HFFc6 (cell line): ENCODE measurements at places on chromosomes 1 and 21. TPM values are rescaled to one million over a fixed set of nuclear protein-coding genes. Genes with fewer than 3 reads are reported as not detected.
A peak's percentile ranks its signal among the peaks of the same experiment; 100 is the strongest.

NGF gene
- total RNA-seq: 46.3 to 52.7 TPM (median 48.2 TPM) in 3 replicates

- H3K4me3 ChIP-seq: peak overlapping the region; percentile 89
- peaks cover 24% of the 10 kb centered on the region for H3K4me1 ChIP-seq
- H3K27me3 ChIP-seq: peaks cover 1% of the 10 kb centered on the region; the same call in 1 of the 2 replicates
Observed at GRCh38 chr1:201982082-201982622, 296 bp upstream of the RNPEP start.

KIAA1614 gene
- total RNA-seq: 2.3 to 4.3 TPM (median 3.1 TPM) in 3 replicates

CLCA1 gene
- not detected in 3 replicates for total RNA-seq

C1orf53 gene
- total RNA-seq: 18.6 to 22.3 TPM (median 20.8 TPM) in 3 replicates

GRCh38 chr1:55938376-55938850 is 641.0 kb downstream of the PLPP3 start:
- no peak for DNase-seq
- H3K4me1 ChIP-seq: no peaks in the 10 kb centered on the region
- no peak overlapping the region for H3K4me3 ChIP-seq
- H3K27me3 ChIP-seq: peaks cover 1% of the 10 kb centered on the region; the same call in 1 of the 2 replicates

DDR2 gene
- 154 and 183 TPM in 2 replicates for total RNA-seq

DNA sequence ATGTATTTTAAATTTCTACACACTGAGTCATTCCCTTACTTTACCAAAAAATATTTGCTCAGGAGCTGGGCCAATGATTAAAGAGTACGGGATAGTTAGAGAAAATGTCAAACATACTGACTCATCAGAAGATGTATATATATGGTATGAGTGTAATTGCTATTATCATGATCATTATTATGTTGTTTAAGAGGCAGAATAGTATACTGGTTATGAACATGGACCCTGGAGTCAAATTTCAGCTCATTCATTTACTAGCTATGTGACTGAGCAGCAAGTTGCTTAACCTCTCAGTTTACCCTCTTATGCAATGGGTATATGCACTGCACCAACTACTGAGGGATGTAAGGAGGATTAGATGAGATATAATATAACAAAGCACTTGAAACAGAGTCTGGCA is 41.2 kb upstream of the USH2A start:
- no peaks in the 10 kb centered on the region for H3K27me3 ChIP-seq
- peak; percentile 95 for DNase-seq
- H3K27ac ChIP-seq: peak overlapping the region; percentile 51; the same call in 1 of the 2 replicates
- H3K4me3 ChIP-seq: no peak overlapping the region
- H3K4me1 ChIP-seq: peaks cover 61% of the 10 kb centered on the region
- H3K36me3 ChIP-seq: no peaks in the 10 kb centered on the region

DNA sequence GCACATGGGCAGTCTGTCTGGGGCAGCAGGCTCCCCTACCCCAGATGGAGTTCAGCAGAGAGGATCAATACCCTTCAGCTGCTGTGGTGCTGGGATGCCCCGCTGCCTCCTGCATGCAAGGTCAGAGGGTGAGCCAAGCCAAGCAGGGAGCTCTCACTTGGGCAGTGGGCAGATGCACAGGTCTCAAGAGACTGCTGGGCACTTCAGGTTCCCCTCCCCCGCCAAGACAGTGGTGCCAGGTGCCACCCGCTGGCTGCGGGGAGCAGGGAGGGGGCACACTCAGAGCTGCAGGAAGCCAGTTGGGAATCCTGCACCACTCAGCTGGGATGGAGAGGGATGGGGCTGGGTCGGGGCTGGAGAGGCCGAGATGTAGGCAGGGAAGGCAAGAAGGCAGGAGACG is 15.8 kb upstream of the EVA1B start:
- peaks cover 14% of the 10 kb centered on the region for H3K4me1 ChIP-seq
- H3K27me3 ChIP-seq: no peaks in the 10 kb centered on the region; the same call in none of the 2 replicates
- DNase-seq: no peak
- peaks cover 4% of the 10 kb centered on the region; the same call in 1 of the 2 replicates for H3K36me3 ChIP-seq

DNA sequence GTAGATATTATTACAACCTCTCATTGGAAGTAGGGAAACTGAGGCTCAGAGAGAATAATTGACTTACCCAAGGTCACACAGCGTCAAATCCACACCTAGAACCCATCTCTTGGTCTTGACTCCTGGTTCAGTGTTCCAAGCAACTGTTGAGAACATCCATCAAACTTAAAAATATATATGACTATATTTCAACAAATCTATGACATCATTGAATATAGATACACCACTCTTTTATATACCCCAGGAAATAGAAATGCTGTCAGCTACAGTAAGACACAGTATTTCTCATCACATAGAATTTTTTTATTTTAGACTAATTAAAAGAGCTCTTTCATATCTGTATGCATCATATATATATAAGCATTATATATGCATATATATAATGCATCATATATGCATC is 56.9 kb downstream of the RUNX3 start:
- DNase-seq: no peak
- H3K4me3 ChIP-seq: no peak overlapping the region
- H3K4me1 ChIP-seq: peaks cover 14% of the 10 kb centered on the region
- no peak overlapping the region for H3K27ac ChIP-seq

NCAM2 gene
- 2.8 to 9.9 TPM (median 3.7 TPM) in 3 replicates for total RNA-seq

ST6GALNAC5 gene
- 1.3 TPM in 1 of 3 replicates, not detected in the others for total RNA-seq

DNA sequence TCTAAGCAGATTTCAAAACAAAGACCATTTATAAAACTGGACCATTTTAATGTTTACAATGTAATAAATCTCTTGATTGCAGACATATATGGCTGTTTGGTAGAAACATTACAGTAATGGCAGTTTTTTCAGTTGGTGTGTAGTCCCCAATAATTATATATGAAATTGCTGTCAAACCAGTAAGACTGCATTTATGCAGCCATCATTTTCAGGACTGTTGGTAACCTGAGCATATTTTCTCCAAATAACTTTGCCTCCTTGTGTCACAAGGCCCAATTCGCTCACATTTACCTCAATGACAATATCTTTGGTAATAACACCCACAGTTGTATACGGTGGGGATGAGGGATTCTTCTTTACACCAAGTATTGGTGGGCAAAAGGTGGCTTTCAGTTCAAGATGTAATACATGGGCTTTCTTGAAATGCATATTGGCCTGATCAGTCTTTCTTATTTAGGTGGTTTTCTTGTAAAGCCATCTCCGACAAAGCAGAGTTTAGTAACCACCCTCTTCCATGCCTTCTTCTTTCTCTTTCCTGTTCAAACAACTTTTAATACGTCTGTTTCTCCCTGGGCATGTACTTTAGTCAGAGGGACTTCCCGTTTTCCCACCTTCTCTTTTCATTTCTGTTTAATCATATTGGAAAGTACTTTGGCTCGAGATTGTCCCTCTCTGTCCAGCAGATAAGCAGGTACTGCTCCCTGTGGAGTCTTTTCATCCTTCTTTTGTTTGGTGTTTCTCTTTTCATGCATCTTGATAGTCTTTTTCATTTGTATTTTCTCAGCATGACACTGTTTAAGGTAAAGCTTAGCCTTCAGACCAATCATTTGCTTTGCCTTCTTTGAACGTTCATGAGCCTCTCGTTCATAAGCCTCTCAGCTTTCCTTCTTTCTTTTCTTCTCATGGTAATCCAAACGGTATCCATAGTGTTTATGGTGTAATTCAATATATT is 30.4 kb downstream of the ATP2B4 start:
- H3K36me3 ChIP-seq: peaks cover 39% of the 10 kb centered on the region
- peaks cover 49% of the 10 kb centered on the region for H3K4me1 ChIP-seq
- no peak for DNase-seq
- peak overlapping the region; percentile 14; the same call in 1 of the 2 replicates for H3K27ac ChIP-seq

DNA sequence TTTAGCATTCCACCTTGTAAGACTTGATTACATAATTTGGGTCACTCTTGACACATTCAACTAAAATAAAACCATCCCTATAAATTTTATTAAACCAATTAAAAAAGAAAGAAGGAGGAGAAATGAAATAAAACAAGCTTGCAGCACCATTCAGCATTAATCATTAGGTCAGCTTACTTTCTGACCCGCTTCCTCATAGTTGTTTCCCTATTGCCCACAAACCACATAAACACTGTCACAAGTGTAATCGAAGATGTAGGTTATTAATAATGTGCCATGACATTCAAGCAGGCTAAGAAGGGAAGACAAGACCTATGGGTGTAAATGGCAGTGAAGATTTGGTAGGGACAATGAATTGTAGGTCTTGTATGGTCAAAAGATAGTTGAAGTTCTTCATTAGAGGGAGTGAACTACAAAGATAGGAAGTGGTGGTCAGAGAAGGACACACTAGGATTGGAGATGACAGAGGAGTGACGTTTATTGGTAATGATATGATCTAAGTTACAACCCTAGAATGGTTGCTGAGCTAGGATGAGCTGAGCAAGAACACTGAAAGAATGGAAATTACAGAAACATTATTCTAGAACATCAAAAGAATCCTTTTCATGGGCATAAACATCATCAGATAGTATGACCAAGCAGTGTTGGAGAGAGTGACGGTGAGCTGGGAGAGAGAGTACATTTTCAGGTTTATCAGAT is 231.5 kb downstream of the KCNT2 start:
- H3K36me3 ChIP-seq: no peaks in the 10 kb centered on the region
- H3K27ac ChIP-seq: no peak overlapping the region
- DNase-seq: no peak
- H3K4me1 ChIP-seq: no peaks in the 10 kb centered on the region

SH2D5 gene
- total RNA-seq: 11.3 to 15.9 TPM (median 14.2 TPM) in 3 replicates

ETV3L gene
- total RNA-seq: not detected in 2 replicates

DNA sequence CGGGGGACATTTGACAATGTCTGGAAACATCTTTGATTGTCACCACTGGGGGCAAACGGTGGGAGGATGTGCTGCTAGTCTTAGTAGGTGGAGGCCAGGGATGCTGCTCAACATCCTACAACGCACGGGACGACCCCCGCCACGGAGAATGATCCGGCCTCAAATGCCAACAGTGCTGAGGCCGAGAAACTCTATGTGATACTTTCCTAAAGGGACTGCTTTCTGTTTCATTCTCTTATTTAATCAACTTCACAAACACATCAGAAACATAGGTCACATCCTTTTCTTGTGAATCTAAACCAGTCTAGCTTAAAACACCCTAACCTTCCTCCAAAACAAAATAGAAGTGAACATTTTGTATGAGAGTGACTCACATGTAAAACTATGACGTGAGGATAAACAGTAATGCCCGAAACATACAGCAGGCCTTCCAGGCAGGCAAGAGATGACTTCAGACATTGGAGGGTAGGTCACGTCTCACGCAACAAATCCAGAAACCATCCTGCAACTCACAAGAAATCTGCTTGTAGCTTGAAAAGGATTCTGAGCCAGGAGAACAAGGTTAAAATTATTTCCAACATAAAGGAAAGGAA is 37.2 kb upstream of the ETS2 start:
- peaks cover 6% of the 10 kb centered on the region for H3K27me3 ChIP-seq
- peak overlapping the region; percentile 98 for H3K27ac ChIP-seq
- peaks cover 62% of the 10 kb centered on the region for H3K4me1 ChIP-seq
- peaks cover 19% of the 10 kb centered on the region for H3K36me3 ChIP-seq
- DNase-seq: peak; percentile 94

GRCh38 chr1:9850442-9851162 is 26.8 kb upstream of the CLSTN1 start:
- peaks cover 13% of the 10 kb centered on the region for H3K36me3 ChIP-seq
- peaks cover 1% of the 10 kb centered on the region; the same call in 1 of the 2 replicates for H3K27me3 ChIP-seq
- H3K4me1 ChIP-seq: peaks cover 5% of the 10 kb centered on the region; the same call in 1 of the 2 replicates

- DNase-seq: no peak
- no peaks in the 10 kb centered on the region for H3K27me3 ChIP-seq
- H3K4me1 ChIP-seq: no peaks in the 10 kb centered on the region
- no peaks in the 10 kb centered on the region for H3K36me3 ChIP-seq
- no peak overlapping the region for H3K4me3 ChIP-seq
- H3K27ac ChIP-seq: no peak overlapping the region
Observed at GRCh38 chr1:176745945-176746344, 283.0 kb downstream of the PAPPA2 start.

- peaks cover 8% of the 10 kb centered on the region; the same call in 1 of the 2 replicates for H3K27me3 ChIP-seq
- peaks cover 9% of the 10 kb centered on the region for H3K36me3 ChIP-seq
- DNase-seq: no peak
- H3K27ac ChIP-seq: no peak overlapping the region
- peaks cover 15% of the 10 kb centered on the region for H3K4me1 ChIP-seq
Observed at GRCh38 chr1:22123071-22123390, 19.9 kb downstream of the WNT4 start.

DNA sequence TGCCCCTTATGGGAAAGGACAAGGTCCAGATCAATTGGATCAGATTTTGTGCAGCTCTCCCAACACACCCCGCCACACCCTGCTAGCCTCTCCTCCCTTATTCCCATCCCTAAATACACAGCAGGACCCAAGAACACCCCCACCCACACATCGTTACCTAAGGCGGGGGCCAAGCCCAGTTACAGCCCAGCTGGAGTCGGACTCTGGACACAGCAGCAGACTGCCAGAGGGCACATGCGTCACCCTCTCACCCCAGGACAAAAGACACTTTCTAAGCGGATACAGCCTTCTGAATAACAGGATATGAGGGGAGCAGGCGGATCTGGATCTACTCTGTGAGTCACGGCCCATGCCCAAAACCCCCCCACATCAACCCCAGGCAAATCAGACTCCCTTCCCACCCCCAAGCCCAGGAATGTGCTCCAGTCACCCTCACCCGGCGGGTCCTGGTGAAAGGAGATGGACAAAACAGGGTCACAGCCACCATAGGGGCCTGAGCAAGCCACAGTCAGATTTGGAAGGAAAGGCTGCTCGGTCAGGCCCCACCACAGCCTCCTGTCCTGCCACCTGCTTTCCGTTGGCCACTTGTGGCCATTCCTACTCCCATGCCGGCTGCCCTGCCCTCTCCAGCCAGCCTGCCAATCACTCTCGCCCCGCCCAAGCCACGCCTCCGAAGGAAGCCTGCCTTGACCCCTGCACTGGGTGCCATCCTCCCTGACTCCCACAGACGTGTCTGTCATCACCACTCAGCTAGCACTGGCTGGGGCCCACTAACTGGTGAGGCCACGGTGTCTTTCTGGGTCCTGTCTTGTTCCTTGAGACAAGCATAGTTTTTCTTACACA is 4.0 kb downstream of the S100A16 start:
- peaks cover 51% of the 10 kb centered on the region for H3K4me1 ChIP-seq
- peak overlapping the region; percentile 96 for H3K4me3 ChIP-seq
- peaks cover 3% of the 10 kb centered on the region for H3K27me3 ChIP-seq
- peaks cover 28% of the 10 kb centered on the region for H3K36me3 ChIP-seq
- peak overlapping the region; percentile 96 for H3K27ac ChIP-seq
- peak; percentile 97 for DNase-seq

DNA sequence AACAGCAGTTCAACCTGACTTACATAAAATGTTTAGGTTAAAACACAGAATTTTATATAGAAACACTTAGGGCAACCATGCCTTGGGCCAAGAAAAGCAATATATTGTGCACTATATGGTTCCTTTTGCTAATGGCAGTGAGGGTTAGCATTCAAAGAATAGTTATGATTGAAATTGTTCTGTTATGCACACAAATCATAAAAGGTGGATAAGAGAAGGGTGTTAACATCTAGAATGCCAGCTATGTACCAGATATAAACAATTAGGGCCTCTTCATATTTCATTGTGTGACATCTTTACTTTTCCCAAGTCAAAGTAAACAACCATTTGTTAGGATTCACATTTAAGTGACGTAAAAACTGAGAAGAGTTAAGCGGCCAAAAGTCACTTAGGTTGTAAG is 308.0 kb upstream of the B3GALT2 start:
- no peaks in the 10 kb centered on the region for H3K27me3 ChIP-seq
- H3K27ac ChIP-seq: no peak overlapping the region
- no peak for DNase-seq
- no peaks in the 10 kb centered on the region; the same call in 1 of the 2 replicates for H3K4me1 ChIP-seq
- no peaks in the 10 kb centered on the region for H3K36me3 ChIP-seq

HECTD3 gene
- total RNA-seq: 28.3 and 30.6 TPM in 2 replicates
